BJ (cell line): ENCODE measurements at places on chromosomes 2 and 18. TPM values are rescaled to one million over a fixed set of nuclear protein-coding genes. Genes with fewer than 3 reads are reported as not detected.

The METTL8 gene
- 5.4 and 16.2 TPM in 2 replicates for polyA plus RNA-seq

The TMEM169 gene
- 0.05 and 0.10 TPM in 2 replicates for polyA plus RNA-seq

The PAIP2B gene
- 0.11 and 0.29 TPM in 2 replicates for polyA plus RNA-seq

The KRTCAP3 gene
- 0.44 and 0.47 TPM in 2 replicates for polyA plus RNA-seq

The CFC1 gene
- polyA plus RNA-seq, result not detected in 2 replicates

The TSPYL6 gene
- polyA plus RNA-seq, result not detected in 2 replicates

The PPP3R1 gene
- 5.2 and 12.1 TPM in 2 replicates for polyA plus RNA-seq

The CABLES1 gene
- polyA plus RNA-seq, result 4.3 and 5.4 TPM in 2 replicates

The SAG gene
- not detected in 2 replicates for polyA plus RNA-seq

The PLEKHB2 gene
- 71.3 and 83.2 TPM in 2 replicates for polyA plus RNA-seq

The NTSR2 gene
- polyA plus RNA-seq, result not detected in 2 replicates

The STRN gene
- polyA plus RNA-seq, result 8.5 and 18.0 TPM in 2 replicates

The GPBAR1 gene
- polyA plus RNA-seq, result 0.04 TPM in 1 of 2 replicates, not detected in the other

The SUPT7L gene
- polyA plus RNA-seq, result 43.5 and 52.0 TPM in 2 replicates

The DOCK10 gene
- 62.7 and 71.0 TPM in 2 replicates for polyA plus RNA-seq

The ERBB4 gene
- polyA plus RNA-seq, result not detected in 2 replicates

The SCYGR5 gene
- not detected in 2 replicates for polyA plus RNA-seq

The PNPT1 gene
- polyA plus RNA-seq, result 9.4 and 13.4 TPM in 2 replicates

The SLC25A52 gene
- not detected in 2 replicates for polyA plus RNA-seq

The IL37 gene
- polyA plus RNA-seq, result not detected in 2 replicates

The TNS1 gene
- polyA plus RNA-seq, result 20.9 and 35.6 TPM in 2 replicates

The RAPGEF4 gene
- polyA plus RNA-seq, result 0.42 and 0.60 TPM in 2 replicates

The MDH1B gene
- polyA plus RNA-seq, result 0.39 and 0.76 TPM in 2 replicates

The CROCC2 gene
- not detected in 2 replicates for polyA plus RNA-seq

The PAX3 gene
- 7.4 and 11.1 TPM in 2 replicates for polyA plus RNA-seq

The RALB gene
- polyA plus RNA-seq, result 33.3 and 60.7 TPM in 2 replicates

The TEX44 gene
- polyA plus RNA-seq, result not detected in 2 replicates

The BOLA3 gene
- 11.4 and 35.9 TPM in 2 replicates for polyA plus RNA-seq

The BUB1 gene
- polyA plus RNA-seq, result 22.2 and 23.9 TPM in 2 replicates

The CD8A gene
- polyA plus RNA-seq, result not detected in 2 replicates

The DYNAP gene
- not detected in 2 replicates for polyA plus RNA-seq

The MGAT4A gene
- 0.06 TPM in 1 of 2 replicates, not detected in the other for polyA plus RNA-seq

The NLRC4 gene
- not detected in 2 replicates for polyA plus RNA-seq

The ASPRV1 gene
- 0.17 and 0.29 TPM in 2 replicates for polyA plus RNA-seq

The CHRND gene
- polyA plus RNA-seq, result not detected in 2 replicates

The NMUR1 gene
- polyA plus RNA-seq, result not detected in 2 replicates

The BCL2 gene
- 0.15 and 0.16 TPM in 2 replicates for polyA plus RNA-seq

The GAREM1 gene
- 0.37 and 0.48 TPM in 2 replicates for polyA plus RNA-seq

The TDRD15 gene
- polyA plus RNA-seq, result not detected in 2 replicates

The RBM44 gene
- polyA plus RNA-seq, result 0.05 and 0.07 TPM in 2 replicates

The EGR4 gene
- polyA plus RNA-seq, result not detected in 2 replicates

The TMBIM1 gene
- 116 and 206 TPM in 2 replicates for polyA plus RNA-seq

The HRH4 gene
- polyA plus RNA-seq, result 0.05 TPM in 1 of 2 replicates, not detected in the other

The FLACC1 gene
- 0.49 and 1.1 TPM in 2 replicates for polyA plus RNA-seq

The THOC1 gene
- polyA plus RNA-seq, result 8.7 and 23.7 TPM in 2 replicates
